ENCODE measurements at places on chromosomes 2 and 18.

DNA sequence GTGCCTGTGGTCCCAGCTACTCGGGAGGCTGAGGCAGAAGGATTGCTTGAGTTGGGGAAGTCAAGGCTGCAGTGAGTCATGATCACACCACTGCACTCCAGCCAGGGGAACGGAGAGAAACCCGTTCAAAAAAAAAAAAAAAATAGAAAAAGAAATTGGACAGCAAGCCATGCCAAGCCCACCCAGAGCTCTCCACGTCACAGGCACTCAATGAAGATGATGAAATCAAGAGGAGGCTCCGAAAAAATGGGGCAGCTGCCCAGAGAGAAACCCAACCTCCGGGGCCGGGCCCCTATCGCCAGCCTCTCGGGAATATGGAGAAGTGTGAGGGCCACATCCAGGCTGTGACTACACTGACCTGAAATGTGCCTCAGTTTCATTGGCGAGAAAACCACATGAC, 40.0 kb downstream of the BIN1 start:
- DNase-seq, result no peak

DNA sequence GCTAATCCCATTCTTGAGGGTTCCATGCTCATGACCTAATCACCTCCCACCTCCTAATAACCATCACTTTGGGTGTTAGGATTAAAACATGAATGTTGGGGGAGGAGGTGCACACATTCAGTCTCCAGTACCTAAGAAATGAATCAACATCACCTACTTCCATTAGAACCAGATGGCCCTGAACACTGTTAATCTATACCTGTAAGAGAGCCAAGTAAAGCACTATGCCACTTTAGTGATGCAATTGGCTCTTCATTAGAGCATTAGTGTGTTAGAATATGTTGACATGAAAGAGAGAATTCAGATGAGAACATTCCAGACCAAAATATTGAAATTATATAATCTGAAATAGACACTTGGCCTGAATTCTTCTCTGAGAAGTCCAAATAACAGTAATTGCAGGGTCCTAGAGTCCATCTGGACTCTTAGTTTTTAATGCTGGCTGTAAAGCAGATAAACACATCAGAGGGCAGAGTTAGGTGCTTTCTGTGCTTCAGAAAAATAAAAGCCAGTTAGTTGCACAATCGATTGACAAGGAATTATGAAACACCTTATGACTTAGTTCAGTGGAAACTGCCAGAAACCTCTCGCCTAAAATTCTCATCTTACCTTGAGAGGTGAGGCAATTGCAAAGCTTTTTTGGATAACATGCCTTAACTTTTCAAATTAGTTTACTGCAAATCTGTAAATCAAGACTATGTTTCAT, 923.7 kb downstream of the SLC4A3 start:
- DNase-seq, result no peak

- no peak for DNase-seq
Observed at GRCh38 chr2:109689182-109689930, 75.2 kb downstream of the SOWAHC start.

- no peak for DNase-seq
Observed at GRCh38 chr18:46346213-46346612, 242.0 kb downstream of the HAUS1 start.

GRCh38 chr18:22930089-22930713, 2.9 kb upstream of the RBBP8 start:
- DNase-seq, result peak; percentile 42

DNA sequence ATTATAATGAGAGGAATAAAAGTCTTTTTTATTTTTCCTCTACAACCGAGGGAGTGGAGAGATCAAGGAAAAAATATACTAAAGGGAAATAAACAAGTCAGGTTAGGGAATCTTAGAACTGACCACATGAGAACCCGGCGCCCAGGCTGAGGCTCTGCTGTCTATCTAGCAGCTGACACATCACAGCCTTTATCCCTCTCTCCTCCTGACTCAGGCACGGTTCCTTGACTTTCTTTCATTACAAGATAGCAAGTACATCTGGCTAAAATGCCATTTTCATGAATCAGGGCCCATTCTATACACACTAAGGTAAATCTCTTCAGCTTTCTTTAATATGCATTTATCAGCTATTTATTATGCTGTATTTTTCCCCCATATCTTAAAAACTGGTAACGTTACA, 296.0 kb downstream of the TMX3 start:
- DNase-seq, result no peak

GRCh38 chr2:147689220-147689909, 155.5 kb upstream of the ACVR2A start:
- no peak for DNase-seq

- no peak for DNase-seq
Observed at GRCh38 chr2:2826621-2827020, 495.5 kb upstream of the MYT1L start.

DNA sequence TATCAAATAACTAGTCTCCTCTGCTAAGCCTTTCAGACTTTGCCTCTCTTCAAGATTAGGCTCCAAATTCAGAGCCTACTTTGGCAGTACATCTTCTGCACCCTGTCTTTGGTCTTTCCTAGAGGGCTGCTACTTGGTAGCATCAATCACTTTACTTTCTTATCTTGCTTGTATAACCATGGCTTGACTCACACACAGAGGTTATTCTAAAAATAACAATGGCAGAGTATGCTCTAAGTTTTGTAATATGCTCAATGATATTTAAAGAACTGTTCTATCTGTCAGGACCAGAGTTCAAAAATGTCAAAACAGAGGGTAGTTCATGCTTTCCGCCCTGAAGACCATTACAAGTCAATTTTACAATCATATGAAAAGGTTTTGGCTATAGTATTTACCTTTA, 27.7 kb downstream of the THOC1 start:
- no peak for DNase-seq

- DNase-seq, result no peak
Observed at GRCh38 chr2:85779641-85780315, 26.0 kb downstream of the ATOH8 start.

GRCh38 chr2:18771212-18771611, 181.8 kb upstream of the NT5C1B start:
- no peak for DNase-seq

GRCh38 chr2:136126021-136126420, 8.1 kb upstream of the CXCR4 start:
- no peak for DNase-seq

GRCh38 chr18:3008541-3008940, 4.4 kb downstream of the LPIN2 start:
- DNase-seq, result no peak

DNA sequence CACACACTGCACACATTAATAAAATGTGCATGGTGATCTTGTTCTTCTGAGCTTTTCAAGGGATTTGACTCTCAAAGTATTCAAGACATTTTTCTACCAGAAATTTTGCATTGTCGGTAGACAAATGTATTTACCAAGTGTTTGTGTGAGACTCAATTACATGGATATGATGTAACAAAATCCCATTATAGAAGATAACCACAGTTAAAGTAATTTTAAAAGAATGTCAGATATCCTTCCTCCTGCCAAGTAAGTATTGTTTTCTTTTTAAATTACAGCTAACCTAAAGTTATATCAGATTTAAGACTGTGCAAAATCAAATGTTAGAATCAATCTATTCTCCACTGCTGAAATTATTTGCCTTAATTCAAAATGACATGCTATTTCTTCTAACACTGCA, 1344.5 kb upstream of the CHAC2 start:
- DNase-seq, result no peak

DNA sequence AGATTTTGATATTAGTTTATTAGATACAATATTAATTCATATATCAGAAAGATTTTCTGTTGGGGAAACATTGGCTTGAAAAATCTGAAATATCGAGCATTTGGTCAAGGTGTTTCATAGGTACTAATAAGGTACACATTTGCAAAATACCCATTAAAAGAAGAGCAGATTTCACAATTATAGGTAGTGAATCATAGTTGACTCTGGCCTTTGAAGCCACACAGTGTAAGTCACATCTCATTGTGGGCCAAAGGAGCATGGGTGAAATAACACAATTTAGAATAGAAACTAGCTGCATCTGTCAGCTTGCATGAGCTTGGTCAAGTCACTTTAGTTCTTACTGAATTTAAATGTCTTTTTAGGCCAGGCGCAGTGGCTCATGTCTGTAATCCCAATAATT, 4.9 kb downstream of the KDM3A start:
- DNase-seq, result no peak

DNA sequence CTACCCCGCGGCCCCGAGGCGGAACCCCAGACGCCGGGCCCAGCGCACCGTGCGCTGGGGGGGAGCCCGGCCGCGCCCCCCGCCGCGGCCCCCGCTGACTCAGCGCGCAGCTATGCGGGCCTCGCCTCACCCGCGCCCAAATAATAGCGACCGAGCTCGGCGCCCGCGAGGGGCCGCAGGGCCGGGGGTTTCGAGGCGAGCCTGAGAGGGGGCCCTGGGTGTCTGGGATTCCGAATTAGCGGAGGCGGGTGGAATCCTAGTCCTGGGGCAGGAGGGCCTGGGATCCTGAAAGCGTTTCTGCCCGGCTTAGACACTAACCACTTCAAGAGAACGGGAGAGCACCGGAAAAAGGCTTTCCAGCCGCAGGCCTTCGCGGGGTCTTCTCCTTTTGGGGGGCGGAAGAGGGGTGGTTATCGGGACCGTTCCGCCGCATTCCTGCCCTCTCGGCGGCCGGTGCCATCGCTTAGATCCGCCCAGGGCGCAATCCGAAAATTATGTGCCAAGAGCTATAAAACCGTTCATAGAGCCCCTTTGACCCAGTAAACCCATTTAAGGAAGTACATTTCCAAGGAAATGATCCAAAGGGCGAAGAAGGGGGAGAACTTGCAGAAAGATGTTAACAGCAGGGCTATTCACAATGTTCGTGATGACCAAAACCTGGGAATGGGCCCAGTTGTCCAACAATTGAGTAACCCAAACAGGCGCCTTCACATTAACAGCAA, 681 bp upstream of the ROCK2 start:
- peak; percentile 64 for DNase-seq

DNA sequence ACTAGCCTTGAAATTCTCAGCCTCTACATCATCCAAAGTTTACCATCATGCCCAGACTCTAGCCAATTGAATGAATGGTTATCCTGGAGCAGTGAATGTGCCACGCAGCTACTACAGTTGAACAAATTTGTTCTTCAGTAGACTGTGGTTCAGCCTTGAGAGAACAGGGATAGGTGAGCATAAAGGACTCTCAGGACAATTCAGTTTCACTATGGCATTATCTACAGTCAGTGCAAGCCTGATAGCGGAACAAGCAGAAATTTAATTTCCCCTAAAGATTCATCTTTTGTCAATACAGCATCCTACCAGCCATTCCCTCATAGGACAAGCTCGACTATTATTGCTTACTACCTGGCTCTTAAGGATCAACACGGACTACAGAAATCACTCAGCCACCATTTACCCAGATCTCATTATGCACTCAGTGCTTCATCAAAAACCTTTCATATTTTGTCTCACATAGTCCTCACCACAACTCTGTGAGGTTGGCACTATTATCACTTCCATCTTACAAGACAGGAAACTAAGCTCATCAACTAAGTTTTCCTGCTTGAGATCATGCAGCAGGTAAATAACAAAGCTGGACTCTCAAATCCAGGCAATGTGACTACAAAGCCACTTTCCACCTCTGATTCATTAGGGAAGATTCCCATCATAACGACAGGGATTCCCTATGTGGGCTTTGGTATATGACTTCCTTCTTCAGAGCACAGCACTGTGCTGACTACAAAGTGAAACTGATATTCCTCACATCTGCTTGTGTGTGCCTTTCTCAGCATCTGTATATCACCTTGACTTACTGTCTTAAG, 181.5 kb upstream of the ACVR2A start:
- no peak for DNase-seq

- no peak for DNase-seq
Observed at GRCh38 chr2:44104855-44105271, 63.8 kb upstream of the PPM1B start.

DNA sequence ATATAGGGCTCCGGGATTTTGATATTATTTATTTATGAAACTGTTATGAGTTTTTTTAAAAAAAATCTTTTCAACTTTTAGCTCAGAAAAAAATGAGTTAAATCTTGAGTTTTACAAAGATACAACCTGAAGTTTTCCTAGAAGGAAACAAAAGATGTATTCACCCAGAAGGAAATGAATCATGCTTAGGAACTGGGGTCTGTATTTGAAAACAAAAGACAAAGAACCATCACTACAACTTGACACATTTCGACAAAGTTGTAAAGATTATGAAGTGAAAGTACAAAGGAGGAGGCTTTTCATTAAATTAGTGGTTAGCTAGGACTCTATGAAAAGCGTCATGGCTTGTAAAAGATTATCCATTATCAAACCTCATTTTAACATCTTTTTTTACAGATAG, 143.3 kb downstream of the PDE1A start:
- DNase-seq, result no peak

- no peak for DNase-seq
Observed at GRCh38 chr2:133130548-133131246, 437.6 kb downstream of the NCKAP5 start.

DNA sequence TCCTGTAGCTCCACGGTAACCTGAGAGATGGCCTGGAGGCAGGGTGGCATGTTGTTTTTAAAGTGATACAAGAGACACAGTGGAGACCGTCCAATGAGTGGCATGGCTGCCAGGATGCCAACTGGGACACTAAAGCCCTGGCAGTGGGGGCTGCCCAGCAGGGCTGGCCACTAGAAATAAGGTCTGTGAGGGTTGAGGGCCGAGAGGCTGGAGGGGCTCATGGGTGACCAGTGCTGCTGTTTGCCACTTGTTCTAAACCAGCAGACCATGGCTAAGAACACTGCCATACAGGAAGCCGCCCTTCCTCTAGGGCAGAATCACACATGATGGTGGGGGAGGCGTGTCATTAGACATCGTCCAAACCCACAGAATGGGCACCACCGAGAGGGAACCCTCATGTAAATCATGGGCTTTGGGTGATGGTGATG, 71.9 kb downstream of the ALPK2 start:
- no peak for DNase-seq

- no peak for DNase-seq
Observed at GRCh38 chr2:39995005-39995737, 216.1 kb upstream of the THUMPD2 start.

GRCh38 chr2:201680743-201681142, 17.7 kb downstream of the MPP4 start:
- DNase-seq, result peak; percentile 42

- DNase-seq, result no peak
Observed at GRCh38 chr2:62475172-62476011, 30.6 kb downstream of the TMEM17 start.

DNA sequence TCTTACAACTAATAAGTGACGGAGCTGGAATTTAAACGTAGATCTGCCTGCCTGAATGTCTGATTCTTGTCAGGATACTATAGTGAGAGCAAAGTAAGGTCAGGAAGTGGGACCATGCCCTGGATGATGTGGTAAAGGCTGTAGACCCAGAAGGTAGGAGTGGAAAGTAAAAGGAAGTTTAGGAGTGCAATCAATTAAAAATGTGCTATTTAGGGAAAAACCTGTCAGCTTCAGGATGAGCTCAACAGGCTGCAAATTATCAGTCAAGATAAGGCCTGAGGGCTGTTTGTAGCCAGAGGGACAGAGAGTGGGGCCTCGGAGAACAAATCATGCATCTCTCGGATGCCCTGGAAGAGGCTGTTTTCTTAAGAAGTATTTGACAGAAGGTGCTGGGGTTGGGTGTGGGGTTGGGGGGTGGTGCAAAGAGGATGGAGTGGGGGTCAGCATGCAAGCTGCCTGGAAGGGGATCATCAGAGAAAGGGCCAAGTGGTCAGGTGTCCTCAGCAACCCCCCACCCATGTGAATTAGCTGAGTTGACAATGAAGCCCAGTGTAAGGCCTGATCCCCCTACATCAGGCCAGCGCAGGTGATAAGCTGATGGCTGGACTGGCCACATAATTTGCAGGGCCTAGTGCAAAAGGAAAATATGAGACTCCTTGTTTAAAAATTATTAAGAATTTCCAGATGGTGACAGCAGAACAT, 53.2 kb upstream of the MAPRE3 start:
- DNase-seq, result no peak

All from RWPE1 (cell line).